Activated CD4-positive, alpha-beta T cell treated with anti-CD3 and anti-CD28 coated beads for 4 hours (primary cell): ENCODE measurements at places on chromosomes 3 and 15.

DNA sequence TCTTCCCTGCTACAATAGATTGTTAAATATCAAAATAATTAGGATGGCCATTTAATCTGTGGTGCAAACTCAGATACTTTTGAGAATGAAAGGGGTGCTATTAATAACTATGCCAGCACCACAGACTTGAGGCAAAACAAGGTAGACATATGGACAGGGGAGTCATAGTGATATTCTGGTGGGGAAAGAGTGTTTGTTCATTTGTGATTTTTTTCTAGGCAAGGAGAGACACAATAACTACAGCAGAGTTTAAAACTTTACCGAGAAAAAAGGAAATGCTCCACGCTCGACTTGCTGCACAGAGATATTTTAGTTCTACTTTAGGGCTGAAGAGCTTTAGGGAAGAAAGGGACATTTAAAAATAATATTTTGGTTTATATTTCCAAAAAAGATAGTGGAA, 611.2 kb upstream of the GRM7 start:
- DNase-seq, result no peak

GRCh38 chr15:98941595-98942255, 65.9 kb downstream of the PGPEP1L start:
- DNase-seq, result no peak

GRCh38 chr3:193016437-193016901, 98.8 kb upstream of the MB21D2 start:
- no peak for DNase-seq

DNA sequence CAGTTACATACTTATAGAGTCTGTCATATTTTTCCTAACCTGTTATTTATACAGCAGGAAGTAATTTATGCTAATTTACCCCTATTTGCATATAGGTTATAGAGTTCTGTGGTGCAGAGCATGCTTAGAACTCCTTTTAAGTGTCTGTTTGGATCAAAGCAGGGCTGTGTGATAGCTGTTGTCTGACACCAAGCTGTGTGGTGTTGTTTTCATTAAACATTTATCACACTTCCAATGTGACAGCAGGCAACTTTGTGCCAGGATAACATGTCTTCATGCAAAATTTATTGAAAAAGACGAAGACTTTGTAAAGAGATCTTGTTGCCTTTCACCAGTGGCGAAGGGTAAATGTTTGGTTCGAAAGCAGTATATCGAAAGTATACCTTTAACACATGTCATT, 100.2 kb downstream of the RSRC1 start:
- no peak for DNase-seq

GRCh38 chr3:149077628-149078027, 8.7 kb downstream of the HLTF start:
- DNase-seq, result no peak

- no peak for DNase-seq
These were observed 77.2 kb upstream of the NR2E3 start for GRCh38 chr15:71733122-71733521.

DNA sequence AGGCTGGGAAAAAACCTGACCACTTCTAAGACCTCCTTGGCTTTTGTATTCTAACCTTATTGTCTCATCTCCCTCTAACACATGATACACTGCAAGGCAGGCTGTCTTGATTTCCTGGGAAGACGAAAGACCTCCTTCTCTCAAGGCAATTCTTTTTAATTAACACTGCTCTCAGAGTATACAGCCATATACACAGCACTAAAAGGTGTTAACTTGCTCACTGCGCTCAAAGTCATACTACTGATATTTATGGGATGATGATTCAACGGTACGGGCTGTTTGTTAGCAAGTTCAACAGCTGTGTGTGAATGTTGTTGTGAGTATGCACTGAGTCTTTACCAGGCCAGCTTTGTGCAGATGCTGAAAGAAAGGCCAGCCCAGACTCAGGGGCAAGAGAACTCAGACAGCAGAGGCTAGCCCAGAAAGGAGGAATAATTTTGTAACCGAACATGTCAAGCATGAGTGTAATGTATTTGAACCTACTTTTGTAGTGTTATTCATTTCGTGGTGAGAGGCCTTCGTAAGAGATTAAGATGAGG, 229.9 kb downstream of the IL5RA start:
- DNase-seq, result no peak

DNA sequence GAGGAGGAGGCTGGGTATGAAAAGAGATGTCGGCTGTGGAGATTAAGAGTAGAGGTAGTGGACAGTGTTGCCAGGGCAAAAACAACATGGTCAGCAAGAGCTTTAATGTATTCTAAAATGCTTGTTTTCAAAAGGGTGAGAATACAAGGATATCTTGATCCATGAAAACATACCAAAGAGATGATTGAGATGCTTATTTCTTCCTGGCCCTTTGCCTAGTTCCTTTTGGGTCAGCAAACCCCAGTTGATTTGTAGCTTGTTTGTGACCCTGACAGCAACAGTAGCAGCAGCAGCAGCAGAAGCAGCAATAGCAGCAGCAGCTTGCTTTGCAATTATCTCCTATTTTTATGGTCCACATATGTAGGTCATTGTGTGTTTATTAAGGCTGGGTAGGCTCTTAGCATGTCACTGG, 337.3 kb downstream of the LPP start:
- DNase-seq, result no peak

DNA sequence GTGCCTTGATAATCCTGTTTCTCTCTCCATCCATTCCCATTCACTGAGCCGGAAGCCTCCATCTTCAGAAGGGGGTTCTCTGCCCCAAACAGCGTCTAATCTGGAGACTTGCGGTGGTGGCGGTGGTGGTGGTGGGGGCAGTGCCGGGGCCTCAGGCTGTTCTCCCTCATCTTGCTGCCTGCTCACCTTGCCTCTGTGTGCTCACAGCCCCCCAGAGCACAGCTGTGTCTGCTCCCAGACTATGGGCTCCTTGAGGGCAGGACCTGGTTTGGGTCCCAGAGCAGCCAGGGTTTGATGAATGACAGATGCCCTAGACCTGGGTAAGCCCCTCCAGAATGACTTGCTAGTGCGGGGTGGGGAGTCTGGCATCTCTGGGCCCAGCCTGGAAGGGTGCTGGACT, 430 bp upstream of the PSTPIP1 start:
- no peak for DNase-seq

DNA sequence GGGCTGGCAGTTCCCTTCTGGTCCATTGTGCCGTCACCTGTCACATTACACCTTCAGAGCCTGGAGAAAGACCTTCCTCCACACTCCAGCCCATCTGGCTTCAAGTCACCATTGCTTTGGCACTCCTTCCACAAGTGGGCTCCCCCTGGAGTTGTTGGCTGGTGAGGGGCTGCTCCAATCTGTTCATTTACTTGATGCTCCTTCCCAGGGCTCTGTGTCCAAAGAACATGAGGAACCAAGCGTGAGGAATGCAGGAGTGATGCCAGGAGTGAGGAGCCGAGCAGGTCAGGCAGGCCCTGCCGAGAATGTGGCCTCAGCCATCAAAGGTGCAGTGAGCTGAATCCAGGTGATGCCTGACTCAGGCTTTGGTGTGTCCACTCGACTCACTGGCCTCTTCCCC, 57.2 kb downstream of the OXNAD1 start:
- DNase-seq, result no peak

DNA sequence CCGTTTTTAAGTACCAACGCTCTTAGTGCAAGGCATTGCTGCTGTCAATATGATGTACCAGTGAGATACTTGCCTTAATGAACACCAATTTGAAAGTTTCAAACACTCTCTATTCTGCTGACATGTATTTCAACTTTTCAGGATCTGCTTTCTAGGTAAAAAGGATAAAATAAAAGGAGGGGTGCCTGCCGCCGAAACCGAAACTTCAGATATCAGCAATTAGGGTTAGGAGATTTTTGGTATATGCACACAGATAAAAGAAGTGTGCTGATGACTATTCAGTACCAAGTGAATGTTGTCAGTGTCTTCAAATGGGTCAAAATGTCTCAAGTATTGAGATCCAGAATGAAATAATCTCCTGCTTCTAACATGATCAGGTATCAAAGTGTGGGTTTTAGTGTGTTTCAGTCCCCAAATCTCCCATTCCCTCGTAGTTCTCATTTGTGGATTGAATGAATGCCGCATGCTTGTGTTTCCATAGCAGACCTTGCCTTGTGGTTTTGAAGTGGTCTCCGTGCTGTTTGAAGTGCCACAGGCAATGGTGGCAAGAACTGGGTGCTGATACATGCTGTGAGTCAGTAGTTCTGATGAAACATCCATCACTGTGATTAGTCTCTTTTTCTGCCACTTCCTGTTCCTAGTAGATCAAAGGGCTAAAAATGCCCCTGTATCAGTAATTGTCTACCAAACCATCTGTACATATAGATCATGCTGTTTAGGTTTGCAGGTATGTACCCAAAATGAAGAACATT, 22.5 kb downstream of the CHST14 start:
- peak; percentile 72 for DNase-seq

DNA sequence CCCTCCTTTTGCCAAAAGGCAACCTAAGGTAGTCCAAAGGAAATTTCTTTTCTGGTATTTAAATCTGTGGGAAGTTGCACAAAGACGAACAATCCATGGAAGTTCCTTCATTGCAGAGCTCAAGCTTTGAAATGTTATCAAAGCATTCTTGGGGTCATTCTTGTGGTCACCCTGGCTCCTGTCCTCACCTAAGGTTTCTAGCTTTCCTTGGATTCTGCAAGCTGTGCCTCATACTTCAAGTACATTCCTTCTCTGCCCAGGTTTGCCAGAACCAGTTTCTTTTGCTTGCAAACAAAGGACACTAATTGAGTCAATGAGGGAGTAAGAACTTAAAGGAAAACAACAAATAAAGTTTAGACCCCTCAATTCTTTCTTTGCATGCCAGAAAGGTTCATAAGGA, 329.8 kb upstream of the PDZRN3 start:
- DNase-seq, result no peak

DNA sequence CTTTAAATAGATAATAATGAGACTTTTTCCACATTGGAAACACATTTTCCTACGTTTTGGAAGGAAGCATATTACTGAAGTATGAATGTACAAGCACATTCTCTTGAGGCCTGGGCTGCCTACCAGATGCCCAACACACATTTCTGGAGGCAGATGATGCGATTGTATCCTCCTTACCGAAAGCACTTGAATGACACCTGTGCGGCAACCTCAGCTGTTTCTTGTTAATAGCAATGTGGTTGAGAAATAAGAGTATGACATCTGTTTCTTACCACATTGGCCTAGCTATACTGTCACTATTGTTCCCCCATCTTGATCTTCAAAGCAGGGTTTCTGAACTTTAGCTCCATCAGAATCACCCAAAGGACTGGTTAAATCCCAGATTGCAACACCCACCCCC, 84.8 kb downstream of the ARPP21 start:
- no peak for DNase-seq

DNA sequence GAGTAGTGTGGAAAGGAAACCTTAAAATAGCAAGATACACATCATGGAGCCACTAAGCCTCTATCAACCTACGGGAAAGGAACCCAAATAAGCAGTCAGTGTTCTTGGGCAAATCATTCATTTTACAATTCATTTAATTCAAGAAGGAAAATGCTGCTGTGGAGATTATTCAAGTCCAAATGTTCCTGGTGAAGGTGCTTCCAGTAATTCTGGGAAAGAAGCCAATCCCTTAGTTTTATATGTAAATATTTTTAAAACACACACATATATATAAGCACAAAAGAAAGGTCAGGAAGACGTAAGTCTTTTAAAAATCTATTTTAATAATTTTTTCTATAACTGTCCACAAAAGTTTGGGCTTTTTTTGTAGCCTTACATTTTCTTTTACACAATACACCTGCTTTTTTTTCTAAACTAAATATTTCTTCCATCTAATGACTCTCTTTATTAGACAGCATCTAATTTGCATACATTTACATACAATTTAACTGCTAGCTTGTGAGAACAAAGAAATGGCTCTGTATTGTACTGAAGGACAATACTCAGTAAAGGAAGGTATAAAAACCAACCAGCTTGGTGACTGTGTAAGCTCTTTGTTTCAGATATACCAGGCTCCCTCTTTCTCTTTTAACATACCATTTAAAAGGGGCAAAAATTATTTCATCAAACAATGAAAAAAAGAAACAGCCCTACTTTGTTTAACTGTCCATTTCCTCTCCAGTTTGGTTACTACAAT, 269.5 kb downstream of the ZBTB20 start:
- no peak for DNase-seq

DNA sequence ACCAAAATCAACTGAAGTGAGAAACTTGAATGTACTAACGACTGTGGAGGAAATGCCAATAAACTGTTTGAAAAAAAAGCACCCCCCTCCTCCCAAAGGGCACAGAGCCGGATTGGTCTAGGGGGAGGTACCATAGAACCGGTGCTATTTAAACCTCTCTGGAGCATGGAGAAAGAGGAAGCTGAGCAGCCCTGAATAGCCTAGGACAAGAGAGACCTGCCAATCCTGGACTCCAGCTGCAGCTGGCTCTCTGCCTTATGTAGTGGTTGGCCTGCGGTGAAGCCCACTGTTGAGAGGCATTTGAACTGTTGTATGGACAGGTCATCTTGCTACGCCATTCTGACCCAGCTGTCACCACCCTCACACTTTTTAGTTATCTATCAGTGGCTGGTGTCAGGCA, 1.5 kb upstream of the SH3GL3 start:
- no peak for DNase-seq

DNA sequence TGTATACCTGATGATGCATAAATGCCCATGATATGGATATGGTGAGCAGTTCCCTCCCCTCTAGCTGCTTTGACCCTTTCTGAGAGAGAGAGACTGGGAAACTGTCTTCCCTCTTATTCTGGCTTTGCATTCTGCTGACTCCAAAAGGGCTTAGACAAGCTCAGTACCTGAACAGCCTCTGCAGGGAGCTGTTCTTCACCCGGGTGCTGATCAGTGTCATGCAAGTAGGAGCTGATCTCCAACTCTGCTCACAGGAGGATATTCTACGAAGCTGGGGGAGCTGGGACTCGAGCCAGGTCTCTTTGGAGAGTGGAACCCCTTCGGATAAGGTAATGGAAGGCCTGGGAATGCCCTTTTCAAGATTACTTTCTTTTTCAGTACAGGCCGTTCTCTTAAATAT, 237.1 kb downstream of the RYR3 start:
- DNase-seq, result no peak

- no peak for DNase-seq
These were observed 211.0 kb downstream of the TNIK start for GRCh38 chr3:171249245-171249644.

- no peak for DNase-seq
These were observed 510.3 kb downstream of the EPHA3 start for GRCh38 chr3:89617706-89618105.

GRCh38 chr3:153658136-153658535, 463.1 kb upstream of the ARHGEF26 start:
- no peak for DNase-seq
